Osteoblast (primary cell): ENCODE measurements at places on chromosomes 2 and 18. TPM values are rescaled to one million over a fixed set of nuclear protein-coding genes. Genes with fewer than 3 reads are reported as not detected.
A peak's percentile ranks its signal among the peaks of the same experiment; 100 is the strongest.

DNA sequence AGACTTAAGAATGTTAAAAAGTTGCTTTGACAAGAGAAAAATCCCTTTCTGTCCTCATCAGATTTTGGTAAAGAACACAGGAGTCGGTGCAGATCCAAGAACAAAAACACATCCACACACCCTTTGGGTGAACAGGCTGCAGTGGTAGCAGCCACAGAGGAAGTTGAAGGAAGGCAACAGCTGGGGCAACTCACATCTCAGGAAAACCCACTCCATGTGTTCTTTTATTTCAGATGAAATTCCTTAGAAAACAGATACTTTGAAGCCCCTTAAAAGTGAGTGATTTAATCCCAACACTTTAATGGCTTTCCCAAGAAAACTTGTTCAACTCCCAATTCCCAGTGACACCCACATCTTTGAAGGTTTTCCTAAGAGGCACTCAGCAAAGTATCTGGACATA lies 271.3 kb downstream of the ICOS start:
- DNase-seq = no peak

- no peak for DNase-seq
Observed at GRCh38 chr2:19786408-19787058, 115.2 kb downstream of the TTC32 start.

DNA sequence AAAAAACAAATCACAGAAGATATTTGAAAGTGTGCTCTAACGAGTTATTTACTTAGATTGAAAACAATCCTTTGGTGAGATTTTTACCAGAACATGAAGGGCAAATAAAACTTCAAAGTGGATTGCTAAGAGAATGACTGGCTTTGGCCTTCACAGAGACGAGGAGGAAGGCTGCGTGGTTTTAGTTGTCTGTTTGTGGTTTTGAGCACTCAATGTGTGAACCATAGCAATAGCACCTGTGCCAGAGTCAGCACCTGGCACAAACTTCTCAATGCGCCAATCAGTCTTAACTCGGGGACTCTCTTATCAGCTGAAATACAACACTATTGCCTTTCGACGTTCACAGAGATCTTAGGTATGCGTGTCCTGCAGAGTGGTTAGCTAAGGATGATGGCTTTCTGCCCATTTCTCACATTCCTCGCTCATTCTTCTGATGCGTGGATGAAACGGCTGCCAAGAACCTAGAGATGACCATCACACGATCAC lies 70.0 kb downstream of the MBP start:
- DNase-seq = peak; percentile 37

DNA sequence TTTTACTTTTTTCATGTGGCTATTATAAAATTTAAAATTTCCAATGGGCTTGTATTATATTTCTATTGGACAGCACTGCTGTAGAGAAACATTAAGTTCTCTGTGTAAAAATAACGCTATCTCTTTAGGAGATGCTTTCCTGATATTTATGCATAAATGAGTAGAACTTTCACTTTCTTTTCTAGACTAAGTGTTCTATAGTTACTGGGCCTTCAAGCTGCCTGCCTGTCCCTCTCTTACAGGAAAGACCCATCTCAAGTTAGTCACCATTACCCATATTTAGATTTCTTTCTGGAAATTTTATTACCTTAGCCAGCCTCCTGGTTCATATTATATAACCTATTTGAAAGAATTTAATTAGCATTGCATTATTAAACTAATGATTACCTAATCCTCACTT lies 4.8 kb downstream of the ITGA4 start:
- no peak for DNase-seq

DNA sequence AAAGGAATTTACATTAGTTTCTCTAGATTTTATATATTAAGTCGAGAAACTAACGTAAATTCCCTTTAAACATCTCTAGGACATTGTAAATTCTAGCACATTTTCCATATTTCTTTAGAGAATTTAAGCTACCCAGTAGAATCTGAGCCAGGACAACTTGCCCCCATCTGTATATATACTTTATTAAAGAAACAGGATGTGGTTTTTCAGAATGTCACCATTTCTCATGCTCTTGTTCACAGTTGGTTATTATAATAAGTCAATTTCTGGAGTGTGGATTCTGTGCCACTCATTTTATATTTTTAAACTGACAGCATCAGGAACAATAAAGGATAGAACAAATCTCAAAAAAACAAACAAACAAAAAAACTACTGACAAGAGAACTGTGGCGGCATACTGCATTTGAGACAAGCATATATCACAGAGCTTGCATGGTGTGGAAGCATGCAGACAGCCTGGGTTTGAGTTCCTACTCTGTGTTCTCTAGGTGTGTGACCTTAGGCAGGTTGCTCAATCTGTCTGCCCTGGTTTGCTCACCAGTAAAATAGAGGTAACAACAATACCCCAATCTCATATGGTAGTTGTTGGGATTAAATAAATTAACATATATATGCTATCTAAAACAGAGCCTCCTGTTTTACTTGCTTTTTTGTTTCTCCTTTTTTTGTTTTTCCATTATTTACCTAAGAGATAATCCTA lies 61.4 kb upstream of the DNER start:
- no peak for DNase-seq

DNA sequence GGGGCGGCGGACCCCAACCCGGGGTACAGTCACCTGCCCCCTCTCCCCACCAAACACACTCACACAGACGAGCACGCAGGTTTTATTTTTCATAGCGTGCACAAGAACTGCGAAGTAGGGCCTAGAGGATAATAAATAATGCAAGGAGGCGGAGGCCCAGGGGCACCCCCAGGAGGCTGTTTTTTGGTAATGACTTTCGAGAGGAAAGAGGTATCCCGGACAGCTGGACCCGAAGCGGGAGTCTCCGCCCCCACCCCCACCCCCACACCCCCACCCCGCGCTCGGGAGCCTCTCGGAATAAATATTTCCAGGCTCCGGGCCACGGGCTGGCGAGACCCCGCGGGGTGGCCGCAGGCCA lies 3.4 kb downstream of the CYP26B1 start:
- peak; percentile 89 for DNase-seq

- DNase-seq = no peak
Observed at GRCh38 chr2:127516041-127516762, 10.1 kb downstream of the IWS1 start.

DNA sequence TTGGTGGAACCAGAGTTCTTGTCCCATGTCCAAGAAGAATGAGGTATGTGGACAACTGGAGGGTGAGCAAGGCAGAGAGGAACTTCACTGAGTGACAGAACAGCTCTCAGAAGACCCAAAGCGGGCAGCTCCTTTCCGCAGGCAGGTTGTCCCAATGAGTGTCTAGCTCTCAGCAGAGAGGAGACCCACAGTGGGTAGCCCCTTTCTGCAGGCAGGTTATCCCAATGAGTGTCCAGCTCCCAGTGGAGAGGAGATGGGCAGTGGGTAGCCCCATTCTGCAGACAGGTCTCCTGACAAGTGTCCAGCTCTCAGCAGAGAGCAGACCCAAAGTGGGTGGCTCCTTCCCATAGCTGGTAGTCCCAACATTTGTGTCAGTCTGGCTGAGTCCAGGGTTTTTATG lies 69.6 kb downstream of the SRBD1 start:
- no peak for DNase-seq

GRCh38 chr2:76808732-76809131 lies 713.4 kb downstream of the LRRTM4 start:
- DNase-seq = no peak

- DNase-seq = peak; percentile 84
Observed at GRCh38 chr2:208222351-208222750, 32.5 kb downstream of the IDH1 start.

DNA sequence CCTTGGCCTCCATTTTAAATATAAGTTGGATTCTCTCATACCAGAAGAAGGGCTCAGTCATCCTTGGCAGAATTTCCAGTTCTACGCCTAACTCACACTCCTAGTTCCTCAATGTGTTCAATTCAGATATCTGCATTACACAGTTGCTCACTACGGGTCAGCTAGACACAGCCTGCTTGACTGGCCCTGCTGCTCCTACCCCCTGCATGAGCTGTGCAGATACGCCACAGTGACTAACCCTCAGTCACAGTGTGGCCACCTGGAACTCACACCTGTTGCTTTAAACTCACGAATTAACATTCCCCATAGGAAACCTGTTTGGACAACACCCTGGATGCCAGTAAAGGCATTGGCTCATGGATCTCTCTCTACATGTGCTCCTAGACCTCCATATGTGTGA lies 429.6 kb downstream of the NCKAP5 start:
- no peak for DNase-seq

DNA sequence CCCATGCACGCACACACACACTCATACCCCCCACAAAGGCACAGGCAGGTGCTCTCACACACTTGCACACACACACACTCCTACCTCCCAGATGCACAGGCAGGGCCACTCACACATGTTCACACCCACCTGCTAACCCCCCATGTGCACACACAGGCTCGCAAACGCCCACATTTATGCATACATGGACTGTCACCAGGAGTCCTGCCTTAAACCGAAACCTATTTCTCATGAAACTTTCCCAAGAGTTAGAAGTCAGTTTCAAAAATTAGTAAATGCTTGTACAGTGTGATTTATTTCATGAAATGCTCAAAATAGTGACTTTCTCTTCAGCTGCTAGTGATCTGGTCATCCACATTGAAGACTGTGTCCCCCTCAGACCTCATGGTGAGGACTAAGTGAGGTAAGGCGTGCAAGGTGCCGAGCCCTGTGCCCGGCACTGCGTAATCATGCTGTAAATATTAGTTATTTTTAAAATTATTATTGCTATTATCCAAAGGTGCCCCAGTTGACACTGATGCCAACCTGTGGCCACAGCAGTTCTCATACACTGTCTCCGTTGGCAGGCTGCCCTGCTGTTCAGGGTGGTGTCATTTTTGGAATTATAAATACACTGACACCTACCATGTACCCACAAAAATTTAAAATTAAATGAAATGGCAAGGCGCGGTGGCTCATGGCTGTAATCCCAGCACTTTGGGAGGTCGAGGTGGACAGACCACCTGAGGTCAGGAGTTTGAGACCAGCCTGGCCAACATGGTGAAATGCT lies 12.4 kb downstream of the CNNM4 start:
- DNase-seq = no peak

- DNase-seq = peak; percentile 91
Observed at GRCh38 chr2:127624756-127625571, 21.0 kb upstream of the GPR17 start.

- DNase-seq = no peak
Observed at GRCh38 chr2:14903709-14904374, 271.3 kb downstream of the LRATD1 start.

GRCh38 chr2:14550658-14551057 lies 81.9 kb upstream of the LRATD1 start:
- no peak for DNase-seq

GRCh38 chr2:122019724-122020123 lies 264.3 kb downstream of the TSN start:
- no peak for DNase-seq

DNA sequence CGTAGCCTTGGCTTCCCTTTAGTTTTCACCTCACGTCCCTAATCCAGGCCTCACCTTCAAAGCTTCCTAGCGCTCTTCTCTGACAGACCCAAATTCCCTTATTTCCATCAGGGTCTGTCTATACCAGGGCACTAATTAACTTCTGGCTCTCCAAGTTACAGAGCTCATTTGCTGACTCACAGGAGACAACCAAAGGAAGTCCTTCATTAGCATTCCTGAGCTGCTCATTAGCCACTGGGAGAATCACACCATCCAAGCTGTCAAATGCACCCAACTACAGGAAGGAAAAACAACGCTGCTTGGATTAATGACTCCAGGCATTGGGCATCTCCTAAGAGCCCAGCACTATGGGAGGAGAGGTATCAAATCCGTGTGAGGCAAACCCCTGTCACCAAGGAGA lies 109.8 kb upstream of the ALK start:
- no peak for DNase-seq

DNA sequence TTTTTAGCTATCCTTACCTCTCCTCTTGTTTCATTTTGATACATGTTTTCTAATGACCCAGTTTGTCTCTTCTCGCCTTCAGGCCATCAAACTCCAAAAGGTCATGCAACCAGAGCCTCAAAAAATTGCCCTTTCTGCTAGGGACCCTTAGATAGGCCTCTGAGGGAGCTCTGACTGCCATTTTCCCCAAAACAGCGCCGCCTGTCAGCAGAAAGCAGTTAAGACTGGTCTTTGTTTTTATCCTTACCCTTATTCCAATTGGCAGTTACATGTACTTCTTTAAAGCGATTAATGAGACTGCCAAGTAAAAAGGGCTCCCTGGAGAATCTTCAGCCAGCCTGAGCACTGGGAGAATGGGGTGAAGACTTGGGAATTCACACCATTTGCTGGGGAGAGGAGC lies 55.1 kb upstream of the RIT2 start:
- no peak for DNase-seq

- DNase-seq = no peak
Observed at GRCh38 chr2:26432859-26433258, 31.1 kb downstream of the DRC1 start.

DNA sequence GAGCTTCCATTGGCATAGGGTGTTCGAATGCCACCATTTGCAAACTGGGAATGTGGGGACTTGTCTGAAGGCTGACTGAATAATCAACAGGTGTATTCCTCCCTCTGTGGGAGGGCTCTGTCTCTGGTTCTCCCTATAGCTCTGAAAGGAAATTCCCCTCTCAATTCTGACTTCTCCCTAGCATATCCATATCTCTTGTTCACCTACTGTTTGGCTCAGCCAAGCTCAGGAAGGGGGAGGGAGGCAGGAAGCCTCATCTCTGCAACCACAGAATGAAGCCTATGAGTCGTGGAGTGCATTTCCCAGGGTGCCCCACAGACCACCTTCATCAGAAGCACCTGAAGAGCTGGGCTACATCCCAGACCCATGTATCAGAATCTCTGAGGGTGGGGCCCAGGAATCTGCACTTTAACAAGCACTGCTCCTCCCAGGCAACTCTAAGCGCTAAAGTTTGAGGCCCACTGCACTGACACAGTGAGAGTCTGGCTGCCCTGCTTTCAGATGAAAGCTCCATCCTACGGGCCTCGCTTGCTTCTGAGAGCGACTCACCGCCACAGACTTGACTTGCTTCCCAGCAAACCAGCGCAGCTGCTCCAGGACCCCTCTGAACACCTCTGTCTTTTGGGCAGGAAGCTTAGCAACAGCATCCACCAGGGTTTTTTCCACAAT lies 32.0 kb downstream of the XDH start:
- DNase-seq = no peak

DNA sequence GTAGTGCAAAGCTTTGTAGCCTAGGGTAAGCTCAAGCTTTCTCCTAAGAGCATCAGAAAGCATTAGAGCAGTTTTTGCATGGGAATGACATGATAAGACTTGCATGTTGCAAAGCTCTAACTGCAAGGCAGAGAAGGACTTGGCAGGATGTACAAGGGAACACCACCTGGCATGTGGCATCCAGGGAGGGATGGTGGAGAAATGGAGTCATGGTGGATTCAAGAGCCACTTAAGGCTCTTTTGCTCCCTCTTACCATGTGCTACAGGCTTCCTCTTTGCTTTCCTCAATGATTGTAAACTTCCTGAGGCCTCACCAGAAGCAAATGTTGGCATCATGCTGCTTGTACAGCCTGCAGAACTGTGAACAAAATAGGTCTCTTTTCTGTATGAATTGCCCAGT lies 266.0 kb downstream of the GLI2 start:
- DNase-seq = no peak

- no peak for DNase-seq
Observed at GRCh38 chr18:76126327-76126726, 368.7 kb downstream of the ZNF516 start.

- no peak for DNase-seq
Observed at GRCh38 chr18:52046842-52047241, 293.2 kb upstream of the DCC start.

The ASIC4 gene
- under 0.01 TPM in 1 of 2 replicates, not detected in the other for total RNA-seq

The IGFBP5 gene
- 12.3 and 29.5 TPM in 2 replicates for total RNA-seq

The KCNJ13 gene
- not detected in 2 replicates for total RNA-seq

The C18orf54 gene
- total RNA-seq = 1.8 TPM in 2 replicates

The UGT1A5 gene
- not detected in 2 replicates for total RNA-seq

The GAL3ST2 gene
- 0.29 and 0.36 TPM in 2 replicates for total RNA-seq

The ANKRD36B gene
- total RNA-seq = 49.9 and 60.4 TPM in 2 replicates

The HOXD4 gene
- total RNA-seq = 0.36 and 1.2 TPM in 2 replicates
